RWPE1 (cell line): ENCODE measurements at places on chromosomes 5 and 9.

GRCh38 chr5:6961837-6962635 is 248.8 kb downstream of the TENT4A start:
- DNase-seq: no peak

- DNase-seq: no peak
These were observed 18.8 kb upstream of the SPEF2 start for GRCh38 chr5:35598707-35599370.

DNA sequence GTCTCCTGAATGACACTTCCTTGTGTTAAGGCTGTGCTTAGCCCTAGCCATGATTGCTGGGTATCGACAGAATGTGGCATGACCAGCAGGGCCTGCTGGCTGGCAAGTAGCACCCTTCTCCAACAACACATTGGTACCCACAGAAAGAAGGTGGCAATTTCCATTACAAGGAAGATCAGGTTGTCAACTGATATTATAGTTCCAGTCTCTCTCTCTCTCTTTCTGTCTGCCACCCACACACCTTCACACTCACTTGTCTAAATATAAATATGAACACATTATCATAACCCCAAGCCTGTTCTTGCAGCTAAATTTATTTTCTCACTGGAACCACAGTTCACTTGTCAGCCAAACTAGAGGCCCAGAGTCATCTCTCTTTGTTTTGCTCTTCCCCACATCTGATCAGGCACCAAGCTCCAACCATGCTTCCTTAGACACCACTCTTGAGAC is 408.1 kb upstream of the PIK3R1 start:
- DNase-seq: no peak

- no peak for DNase-seq
These were observed 3.2 kb downstream of the NKD2 start for GRCh38 chr5:1011741-1012312.

DNA sequence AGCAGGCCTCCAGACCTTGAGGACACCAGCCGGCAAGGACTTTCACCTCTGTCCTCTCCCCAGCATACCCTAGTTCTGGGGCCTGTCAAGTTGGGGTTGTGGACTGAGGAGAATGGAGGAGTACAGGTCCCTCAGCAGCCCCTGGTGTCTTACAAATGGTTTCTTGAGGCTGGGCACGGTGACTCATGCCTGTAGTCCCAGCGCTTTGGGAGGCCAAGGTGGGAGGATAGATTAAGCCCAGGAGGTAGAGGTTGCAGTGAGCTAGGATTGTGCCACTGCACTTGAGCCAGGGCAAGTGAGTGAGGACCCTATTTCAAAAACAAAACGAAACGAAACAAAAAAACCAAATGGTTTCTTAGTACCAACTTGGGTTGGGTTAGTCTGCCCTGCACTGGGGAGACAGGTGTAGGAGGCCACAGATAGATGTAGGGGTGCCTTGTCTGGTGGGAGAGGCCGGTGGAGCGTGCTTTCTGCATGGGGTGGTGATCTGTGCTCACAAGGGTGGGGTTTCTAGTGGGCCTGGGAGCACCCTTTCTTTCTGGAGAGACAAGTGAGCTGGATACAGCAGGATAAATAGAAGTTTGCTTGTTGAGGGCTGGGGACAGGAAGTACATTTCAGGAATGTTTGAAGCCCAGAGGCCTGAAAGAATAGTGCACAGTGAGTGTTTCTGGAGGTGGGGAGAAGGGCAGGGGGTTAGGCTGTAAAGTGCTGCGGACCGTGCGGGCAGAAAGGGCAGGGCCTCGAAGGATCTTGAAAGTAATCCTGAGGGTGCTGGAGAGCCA is 37.7 kb upstream of the PSD2 start:
- DNase-seq: no peak

GRCh38 chr9:109742776-109743348 is 37.1 kb upstream of the PALM2AKAP2 start:
- DNase-seq: no peak

- no peak for DNase-seq
These were observed 1295.8 kb downstream of the EFNA5 start for GRCh38 chr5:106374956-106375355.

DNA sequence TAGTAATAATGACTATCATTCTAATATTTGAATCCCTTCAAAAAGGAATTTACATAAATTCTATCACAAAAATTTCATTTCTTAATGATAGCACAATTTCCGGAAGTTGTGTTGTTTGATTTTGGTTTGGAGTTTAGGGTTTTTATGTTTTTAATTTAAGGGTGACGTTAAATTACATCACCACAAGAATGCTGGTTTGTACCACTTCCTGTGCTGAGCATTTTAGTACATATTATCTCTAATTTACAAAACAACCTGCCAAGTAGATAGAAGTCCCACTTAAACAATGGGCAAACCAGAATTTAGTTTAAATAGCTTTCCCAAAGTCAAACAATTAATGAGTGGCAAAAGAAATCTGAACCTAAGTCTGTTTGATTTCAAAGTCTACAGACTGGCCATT is 63.4 kb downstream of the DENND1A start:
- no peak for DNase-seq

- DNase-seq: no peak
These were observed at the start of gene PTGER4 for GRCh38 chr5:40679913-40680681. Gene PTGER4, plus strand, starts transcription at chr5:40679915. Its CDS starts 1,079 bp downstream, at chr5:40680994.

DNA sequence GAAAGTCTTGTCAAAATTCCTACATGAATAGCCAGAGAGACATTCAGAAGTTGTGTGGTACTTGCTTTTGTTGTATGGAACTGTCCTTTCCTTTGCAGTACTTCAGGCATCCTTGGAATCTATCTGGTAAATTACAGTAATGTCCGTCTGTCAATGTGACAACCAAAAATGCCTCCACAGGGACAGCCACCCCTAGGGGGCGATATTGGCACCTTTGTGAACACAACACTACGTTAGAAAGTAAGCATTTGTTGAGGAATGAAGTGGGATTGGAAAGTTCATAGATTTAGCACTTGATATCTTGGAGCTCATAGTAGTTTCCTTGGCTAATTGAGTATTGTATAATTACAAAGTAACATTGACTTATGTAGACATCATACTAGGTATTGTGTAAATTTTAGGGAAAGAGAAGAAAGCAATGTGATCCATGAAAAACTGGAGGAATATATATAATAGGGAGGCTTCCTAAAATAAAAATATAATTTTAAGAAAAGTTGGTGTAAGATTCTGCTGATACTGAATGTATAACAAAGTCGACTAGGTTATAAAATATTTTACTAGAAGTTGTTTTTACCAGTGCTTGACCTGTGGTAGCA is 32.7 kb downstream of the TMEFF1 start:
- DNase-seq: peak; percentile 51

GRCh38 chr9:134262035-134262434 is 64.2 kb upstream of the RXRA start:
- no peak for DNase-seq

GRCh38 chr9:116987721-116988485 is 300.8 kb downstream of the TRIM32 start:
- DNase-seq: peak; percentile 26

- peak; percentile 21 for DNase-seq
These were observed 75.4 kb downstream of the TEX10 start for GRCh38 chr9:100277166-100277979.

DNA sequence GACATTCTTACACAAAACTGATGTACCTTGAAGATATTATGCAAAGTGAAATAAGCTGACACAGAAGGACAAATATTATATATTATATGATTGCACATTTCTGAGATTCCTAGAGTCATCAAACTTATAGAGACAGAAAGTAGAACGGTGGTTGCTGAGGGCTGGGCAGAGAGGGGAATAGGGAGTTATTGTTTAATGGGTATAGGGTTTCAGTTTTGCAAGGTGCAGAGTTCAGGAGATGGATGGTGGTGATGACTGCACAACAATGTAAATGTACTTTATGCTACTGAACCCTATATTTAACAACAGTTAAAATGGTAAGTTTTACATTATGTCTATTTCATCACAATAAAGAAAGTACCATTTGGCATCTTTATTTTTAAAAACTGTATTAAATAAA is 315.8 kb upstream of the POU5F2 start:
- no peak for DNase-seq

- DNase-seq: no peak
These were observed 46.2 kb upstream of the FSD1L start for GRCh38 chr9:105401651-105402050.

DNA sequence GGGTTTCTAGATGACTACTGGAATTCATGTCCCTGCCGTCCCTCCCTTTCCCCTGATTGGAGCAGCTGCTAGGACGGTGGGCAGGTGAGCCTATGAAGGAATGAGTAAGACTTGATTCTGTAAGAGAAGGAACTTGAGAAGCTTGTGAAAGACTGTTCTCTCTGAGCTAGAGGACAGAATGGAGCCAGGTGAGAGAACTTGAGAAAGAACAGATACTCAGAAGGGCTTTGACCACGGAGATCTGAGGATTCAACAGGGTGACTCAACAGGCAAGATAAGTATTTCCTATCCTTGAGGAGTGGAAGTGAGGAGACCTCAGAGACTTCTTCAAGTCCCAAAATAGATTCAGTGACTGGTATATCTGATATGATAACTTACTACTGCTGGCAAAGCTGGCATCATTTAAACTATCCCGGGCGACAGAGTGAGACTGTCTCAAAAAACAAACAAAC is 41.9 kb downstream of the HSDL2 start:
- no peak for DNase-seq

DNA sequence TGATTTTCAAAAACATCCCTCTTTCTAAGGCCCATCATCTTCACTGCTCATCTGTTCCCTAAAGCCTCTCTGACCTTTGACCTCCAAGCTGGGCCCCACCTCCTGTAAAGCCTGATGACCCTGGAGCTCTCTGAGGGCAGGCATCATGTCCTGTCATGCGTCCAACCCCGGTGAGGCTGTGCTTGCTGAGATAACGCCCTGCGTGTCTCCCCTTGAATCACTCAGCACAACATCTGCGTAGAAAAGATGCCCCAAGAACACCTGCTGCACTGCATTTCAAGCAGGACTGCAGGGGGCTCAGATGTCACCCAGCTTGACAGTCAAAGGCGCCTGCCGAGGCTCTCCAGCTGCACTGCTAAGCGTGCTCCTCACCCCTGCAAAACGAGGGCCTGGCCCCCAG is 78.0 kb downstream of the OTULIN start:
- DNase-seq: no peak

DNA sequence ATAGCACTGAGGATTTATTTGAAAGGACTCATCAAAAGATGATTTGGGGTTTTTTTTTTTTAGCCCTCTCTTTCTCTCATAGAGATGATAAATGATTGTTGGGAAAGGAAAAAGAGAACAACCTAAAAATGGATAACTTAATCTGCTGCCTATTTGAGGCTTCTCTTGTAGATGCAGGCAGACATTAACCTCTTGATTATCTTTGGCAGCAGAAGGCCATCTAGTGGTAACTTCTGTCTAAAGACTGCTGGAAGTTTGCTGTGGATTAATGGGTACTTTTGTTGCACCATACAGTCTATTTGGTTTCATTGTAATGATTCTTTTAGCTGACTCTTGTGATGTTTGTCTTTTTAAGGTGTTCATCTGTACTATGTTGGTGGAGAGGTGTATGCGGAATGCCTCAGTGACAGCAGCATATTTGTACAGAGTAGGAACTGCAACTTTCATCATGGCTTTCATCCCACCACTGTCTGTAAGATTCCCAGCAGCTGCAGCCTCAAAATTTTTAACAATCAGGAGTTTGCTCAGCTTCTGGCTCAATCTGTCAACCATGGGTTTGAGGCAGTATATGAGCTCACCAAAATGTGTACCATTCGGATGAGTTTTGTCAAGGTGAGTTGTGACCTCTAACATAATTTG is 18.8 kb downstream of the SMIM32 start:
- peak; percentile 68 for DNase-seq

DNA sequence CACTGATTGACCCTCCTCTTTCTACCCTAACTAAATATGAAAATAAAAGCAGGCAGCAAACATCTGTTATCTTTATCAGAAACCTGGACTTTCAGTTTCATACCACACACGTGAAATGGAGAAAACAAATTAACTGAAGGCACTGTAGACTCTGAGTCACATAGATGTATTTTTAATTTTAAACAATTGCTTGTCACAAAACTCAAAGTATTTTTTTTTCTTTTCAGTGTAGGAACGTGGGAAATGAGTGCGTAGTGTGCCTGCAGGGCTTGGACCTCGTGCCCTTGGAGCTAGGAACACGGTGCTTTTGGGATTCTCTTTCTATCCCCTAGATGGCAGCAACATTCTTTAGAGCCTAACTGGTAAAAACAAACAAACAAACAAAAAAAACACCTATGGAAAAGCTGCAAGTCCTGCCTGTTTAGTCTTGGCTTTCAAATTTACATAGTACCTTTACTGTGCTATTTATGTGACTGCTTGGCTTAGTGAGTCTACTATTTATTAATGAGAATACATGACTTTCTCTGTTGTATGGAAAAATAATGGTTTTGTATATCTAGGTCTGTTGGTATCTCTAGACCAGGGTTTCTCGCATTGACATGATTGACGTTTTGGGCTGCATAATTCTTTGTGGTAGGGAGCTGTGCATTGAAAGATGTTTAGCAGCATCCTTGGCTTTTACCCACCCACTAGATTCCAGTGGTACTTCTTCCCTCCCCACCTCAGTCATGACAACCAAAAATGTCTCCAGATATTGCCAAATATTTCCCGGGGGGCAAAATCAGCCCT is 16.8 kb upstream of the ACTBL2 start:
- peak; percentile 65 for DNase-seq

DNA sequence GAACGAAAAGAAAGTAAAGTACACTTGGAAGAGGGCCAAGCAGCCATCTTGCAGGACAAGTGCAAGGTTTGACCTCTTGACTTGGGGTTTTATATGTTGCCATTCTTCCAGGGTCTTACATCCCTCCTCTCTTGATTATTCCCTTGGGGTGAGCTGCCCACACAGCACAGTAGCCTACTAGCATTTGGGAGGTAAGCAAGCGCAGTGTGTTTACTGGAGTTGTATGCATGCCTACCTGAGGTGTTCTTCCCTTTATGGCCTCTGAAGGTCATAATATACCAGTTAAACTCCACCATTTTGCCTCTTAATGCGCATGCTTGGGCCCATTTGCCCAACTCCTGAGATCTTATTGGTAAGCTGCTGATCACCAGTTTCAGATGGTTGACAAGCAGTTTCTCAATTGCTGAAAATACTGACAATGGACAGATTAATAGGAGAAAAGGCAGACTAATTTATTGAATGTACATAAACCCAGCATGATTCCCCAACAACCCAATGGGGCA is 173.8 kb upstream of the SLC30A5 start:
- no peak for DNase-seq

DNA sequence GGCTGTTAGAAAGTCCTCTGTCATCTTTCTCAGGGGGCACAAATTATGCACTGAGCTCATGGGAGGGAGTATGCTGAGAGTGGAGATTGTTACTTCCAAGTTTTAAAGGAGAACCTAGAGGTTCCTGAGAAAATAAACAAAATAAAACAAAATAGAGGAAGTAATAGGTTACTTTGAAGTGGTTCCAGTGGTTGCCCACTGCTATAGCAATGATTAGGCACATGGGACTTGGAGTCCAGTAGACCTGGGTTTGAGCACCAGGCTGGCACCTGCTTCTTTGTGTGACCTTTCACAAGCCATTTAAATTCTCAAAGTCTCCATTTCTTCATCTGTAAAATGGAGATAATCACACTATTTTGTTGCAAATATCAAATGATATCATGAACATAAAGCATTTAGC is 13.8 kb upstream of the CDC23 start:
- no peak for DNase-seq
